Hippocampal formation (tissue), 2 donors: ENCODE measurements at places on chromosomes 7 and 10.

- peak; percentile 36 for DNase-seq
Observed at GRCh38 chr7:418636-419280, 100.9 kb downstream of the PDGFA start.

GRCh38 chr10:131436458-131436857 is 124.9 kb upstream of the TCERG1L start:
- DNase-seq = no peak

- DNase-seq = no peak
Observed at GRCh38 chr10:120833222-120833928, 17.8 kb upstream of the WDR11 start.

DNA sequence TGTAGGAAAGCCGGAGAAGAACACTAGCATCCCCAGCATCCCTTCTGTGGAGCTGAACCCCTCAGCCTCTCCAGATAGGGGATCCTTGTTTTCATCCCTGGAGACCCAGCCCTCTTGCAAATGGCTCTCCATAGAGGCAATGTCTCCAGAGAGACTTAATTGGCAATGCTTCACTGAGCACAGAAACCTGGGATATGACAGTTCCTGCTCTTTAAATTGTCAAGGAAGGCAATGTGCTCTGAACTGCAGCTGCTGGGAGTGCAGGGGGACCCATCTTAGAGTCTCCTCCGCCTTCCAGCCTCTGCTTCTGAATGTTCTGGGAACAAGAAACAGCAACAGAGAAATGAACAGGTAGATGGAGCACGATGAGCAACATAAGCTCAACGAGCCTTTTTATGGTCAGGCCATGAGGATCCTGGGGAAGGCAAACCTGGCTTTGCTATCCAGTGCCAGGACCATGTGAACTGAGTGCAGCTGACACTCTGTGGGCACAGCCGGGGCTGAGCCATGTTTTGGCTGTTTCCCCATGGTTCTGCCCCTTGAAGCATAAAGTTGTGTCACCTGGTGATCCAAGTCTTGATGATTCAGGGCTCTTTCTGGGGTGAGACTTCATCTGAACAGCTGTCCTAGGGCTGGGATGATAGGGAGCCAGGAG is 481.0 kb downstream of the PLXNA4 start:
- no peak for DNase-seq

- no peak for DNase-seq
Observed at GRCh38 chr7:113188396-113188795, 70.0 kb upstream of the SMIM30 start.

- no peak for DNase-seq
Observed at GRCh38 chr7:112395893-112396292, 54.4 kb upstream of the IFRD1 start.

GRCh38 chr7:55246171-55246570 is 119.0 kb upstream of the LANCL2 start:
- no peak for DNase-seq

GRCh38 chr10:36448760-36449691 is 676.4 kb upstream of the ANKRD30A start:
- DNase-seq = no peak

DNA sequence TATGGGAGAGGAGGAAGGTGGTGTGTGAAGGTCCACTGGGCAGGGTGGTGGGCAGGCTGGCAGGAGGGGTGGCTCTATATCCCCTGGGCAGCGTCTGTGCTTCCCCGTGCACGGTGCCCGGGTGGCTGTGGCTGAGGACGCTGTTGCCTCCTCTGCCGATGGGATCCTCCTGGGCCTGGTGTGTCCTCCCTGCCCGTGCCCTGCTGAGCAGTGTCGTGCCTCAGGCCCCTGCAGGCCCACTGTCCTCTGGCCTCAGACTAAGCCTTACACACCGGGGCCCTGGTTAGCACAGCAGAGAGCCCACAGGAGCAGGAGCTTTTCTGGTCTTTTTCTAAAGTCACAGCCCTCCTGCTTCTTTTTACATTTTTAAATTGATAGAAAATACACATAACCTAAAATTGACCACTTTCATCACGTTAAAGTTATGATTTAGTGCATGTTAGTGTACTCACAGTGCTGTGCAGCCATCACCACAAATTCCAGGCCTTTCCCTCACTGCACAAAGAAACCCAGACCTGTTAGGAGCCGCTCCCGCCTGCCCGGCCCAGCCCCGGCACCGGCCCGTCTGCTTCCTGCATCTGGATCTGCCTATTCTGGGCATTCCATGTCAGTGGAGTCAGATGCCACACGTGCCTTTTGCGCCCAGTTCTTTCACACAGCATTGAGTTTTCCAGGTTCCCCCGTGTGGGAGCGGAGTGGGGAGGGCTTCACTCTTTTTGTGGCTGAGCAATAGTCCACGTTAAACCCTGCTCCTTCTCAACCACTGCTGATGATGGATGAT is 19.4 kb downstream of the PFKFB3 start:
- no peak for DNase-seq

- DNase-seq = no peak
Observed at GRCh38 chr10:120456626-120457430, at the start of gene PLPP4. PLPP4 (plus strand) TSS chr10:120457227; CDS start chr10:120457306, 79 bp downstream.

DNA sequence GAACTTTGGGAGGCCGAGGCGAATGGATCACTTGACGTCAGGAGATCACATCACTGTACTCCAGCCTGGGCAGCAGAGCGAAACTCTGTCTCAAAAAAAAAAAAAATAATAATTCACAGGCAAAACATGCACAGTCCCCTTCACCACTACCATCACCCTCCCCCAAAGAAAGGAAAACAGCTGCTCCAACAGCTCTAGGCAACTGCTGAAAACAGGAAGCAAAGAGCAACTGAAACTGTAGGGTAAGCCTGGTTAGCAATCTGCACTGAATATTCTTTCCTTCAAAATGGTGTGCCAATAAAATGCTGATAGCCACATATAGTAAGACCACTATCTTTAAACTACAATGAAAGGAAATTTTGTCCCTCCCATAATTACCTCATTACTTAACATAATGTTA is 11.8 kb downstream of the NT5C2 start:
- no peak for DNase-seq

GRCh38 chr7:133783276-133783675 is 343.9 kb upstream of the LRGUK start:
- DNase-seq = no peak

DNA sequence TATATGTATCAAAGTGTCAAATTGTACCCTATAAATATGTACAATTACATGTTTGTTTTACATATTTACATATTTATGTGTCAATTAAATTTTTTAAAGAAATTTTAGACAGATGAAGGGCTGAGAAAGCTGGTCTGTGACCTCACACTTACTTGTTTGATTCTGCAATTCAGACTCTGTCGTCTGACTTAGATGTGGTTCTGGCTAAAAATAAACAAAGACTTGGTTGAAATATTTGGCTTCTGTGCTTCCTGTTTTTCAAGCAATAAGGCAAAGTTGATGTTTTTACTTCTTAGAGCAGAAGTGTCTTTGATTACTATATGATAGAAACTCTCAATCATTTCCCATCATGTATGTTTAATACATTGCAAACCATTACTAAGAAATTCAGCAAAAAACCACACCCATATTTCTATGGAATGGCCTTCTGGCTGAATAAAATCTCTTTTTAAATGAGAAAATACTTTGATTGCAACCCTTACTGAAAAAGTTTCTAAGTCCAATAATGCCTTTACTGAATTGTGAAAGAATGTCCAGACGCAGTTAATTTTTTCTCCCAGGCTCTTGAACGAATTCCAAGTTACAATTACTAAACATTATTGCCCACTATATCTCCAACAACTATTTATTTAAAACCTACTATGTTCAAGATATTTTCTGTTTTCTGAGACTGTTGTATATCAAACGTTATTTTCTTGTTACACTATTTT is 59.5 kb upstream of the PRKG1 start:
- no peak for DNase-seq

DNA sequence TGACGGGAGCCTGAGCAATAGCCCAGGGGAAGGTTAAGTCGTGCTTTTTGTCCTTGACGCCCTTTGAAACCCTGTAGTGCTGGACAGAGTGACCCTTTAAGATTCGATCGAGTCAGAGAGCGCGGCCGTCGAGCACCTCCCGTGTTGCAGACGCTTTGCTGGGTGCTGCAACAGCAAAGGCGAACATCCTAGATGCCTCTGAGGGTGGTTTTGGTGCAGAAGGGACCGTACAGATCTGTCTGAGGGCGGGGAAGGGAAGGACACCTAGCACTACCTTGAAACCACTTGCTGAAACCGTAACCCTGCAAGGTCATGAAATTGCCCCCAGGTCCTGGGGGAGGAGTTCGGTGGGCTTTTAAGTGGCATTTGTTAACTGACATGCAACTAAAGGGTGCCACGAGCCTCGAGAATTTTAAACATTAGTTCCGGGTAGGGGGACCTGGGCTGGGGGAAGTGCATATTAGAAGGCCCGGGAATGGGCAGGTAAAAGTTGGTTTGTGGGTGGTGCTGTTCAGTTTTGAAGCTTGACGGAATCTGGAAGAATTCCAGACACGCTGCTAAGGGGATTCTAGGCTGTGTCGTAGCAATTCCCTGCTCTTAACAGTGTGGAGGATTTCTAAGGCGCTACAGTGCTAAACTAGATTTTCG is 786 bp downstream of the ATP5F1C start:
- no peak for DNase-seq
